ENCODE measurements at places on chromosomes 1 and 21. TPM values are rescaled to one million over a fixed set of nuclear protein-coding genes. Genes with fewer than 3 reads are reported as not detected.

KIRREL1 gene
- total RNA-seq = 187 TPM

NEK2 gene
- total RNA-seq = 48.8 TPM

RGS13 gene
- not detected for total RNA-seq

TUT4 gene
- total RNA-seq = 71.2 TPM

GRCh38 chr1:170471398-170472053 lies 60.4 kb upstream of the GORAB start:
- DNase-seq = no peak
- no peaks in the 10 kb centered on the region for H3K4me1 ChIP-seq
- H3K4me3 ChIP-seq = no peak overlapping the region
- no peak overlapping the region for H3K27ac ChIP-seq
- peaks cover 23% of the 10 kb centered on the region for H3K27me3 ChIP-seq

DNA sequence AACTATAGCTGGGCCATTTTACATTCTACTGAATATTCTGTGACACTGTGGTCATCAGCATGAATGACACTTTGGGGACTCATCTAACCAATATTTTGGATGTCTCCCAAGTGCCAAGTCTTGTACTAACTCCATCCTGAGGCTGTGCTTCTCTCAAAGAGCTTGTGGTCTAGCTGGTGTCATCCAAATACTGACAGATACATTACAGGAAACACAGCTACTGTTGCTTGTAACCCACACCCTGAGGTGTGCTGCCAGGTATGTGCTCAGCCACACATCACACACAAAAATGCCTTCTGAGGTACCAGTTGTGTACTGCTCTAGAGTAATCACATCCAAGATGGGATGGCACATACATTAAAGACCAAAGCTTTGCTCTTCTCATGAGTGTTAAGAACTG lies 81.6 kb downstream of the ST6GALNAC5 start:
- H3K4me3 ChIP-seq = no peak overlapping the region
- H3K27ac ChIP-seq = no peak overlapping the region
- H3K4me1 ChIP-seq = no peaks in the 10 kb centered on the region
- H3K36me3 ChIP-seq = no peaks in the 10 kb centered on the region

- no peak overlapping the region for H3K4me3 ChIP-seq
- DNase-seq = peak; percentile 78
- no peak overlapping the region for H3K27ac ChIP-seq
- no peaks in the 10 kb centered on the region for H3K36me3 ChIP-seq
- no peaks in the 10 kb centered on the region for H3K4me1 ChIP-seq
Measured at GRCh38 chr21:45923146-45923545, 58.4 kb upstream of the COL6A1 start.

- no peaks in the 10 kb centered on the region for H3K27me3 ChIP-seq
- no peak overlapping the region for H3K27ac ChIP-seq
- no peaks in the 10 kb centered on the region for H3K36me3 ChIP-seq
- no peaks in the 10 kb centered on the region for H3K4me1 ChIP-seq
Measured at GRCh38 chr1:235958021-235958420, 91.3 kb upstream of the LYST start.

GRCh38 chr1:158534496-158534895 lies 19.7 kb downstream of the OR6Y1 start:
- no peak for DNase-seq
- H3K36me3 ChIP-seq = no peaks in the 10 kb centered on the region
- peaks cover 29% of the 10 kb centered on the region for H3K27me3 ChIP-seq
- H3K4me3 ChIP-seq = no peak overlapping the region

- no peaks in the 10 kb centered on the region for H3K27me3 ChIP-seq
- no peak overlapping the region for H3K4me3 ChIP-seq
- H3K36me3 ChIP-seq = no peaks in the 10 kb centered on the region
- H3K4me1 ChIP-seq = no peaks in the 10 kb centered on the region
Measured at GRCh38 chr1:40017951-40018575, 22.5 kb upstream of the CAP1 start.

DNA sequence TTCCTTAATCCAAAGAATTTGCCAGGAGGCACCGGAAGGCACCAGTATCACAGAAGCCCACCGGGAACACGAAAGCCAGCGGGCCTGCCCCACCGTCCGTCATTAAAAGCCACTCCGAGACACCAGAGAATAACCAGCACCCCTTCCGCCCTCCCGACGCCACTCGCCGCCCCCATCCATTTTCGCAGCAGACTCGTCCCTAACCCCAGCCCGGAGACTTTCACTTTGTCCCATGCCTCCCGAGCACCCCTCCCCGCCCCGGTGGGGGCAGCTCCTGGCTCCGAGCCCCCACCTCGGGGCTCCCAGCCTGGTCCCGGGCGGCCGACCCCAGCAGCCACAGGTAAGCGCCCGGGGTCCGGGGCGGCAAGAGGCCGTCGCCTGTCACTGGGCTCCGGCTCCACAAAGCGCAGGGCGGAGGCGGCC lies 105.4 kb downstream of the SLC45A1 start:
- peaks cover 16% of the 10 kb centered on the region for H3K36me3 ChIP-seq
- peak; percentile 45 for DNase-seq
- H3K4me1 ChIP-seq = peaks cover 49% of the 10 kb centered on the region

Measured in A673 (cell line).